Stimulated activated CD8-positive, alpha-beta memory T cell treated with anti-CD3 and anti-CD28 coated beads, Interleukin-12 subunit alpha, Interleukin-12 subunit beta, amount 100 ng/mL, for 1 hour (primary cell): ENCODE measurements at places on chromosomes 2 and 18.

GRCh38 chr2:12127638-12128037 is 381.2 kb downstream of the LPIN1 start:
- no peak for DNase-seq

GRCh38 chr2:71253476-71253875 is 26.6 kb upstream of the PAIP2B start:
- no peak for DNase-seq

GRCh38 chr18:69883781-69884180 is 63.9 kb downstream of the CD226 start:
- DNase-seq, result no peak

DNA sequence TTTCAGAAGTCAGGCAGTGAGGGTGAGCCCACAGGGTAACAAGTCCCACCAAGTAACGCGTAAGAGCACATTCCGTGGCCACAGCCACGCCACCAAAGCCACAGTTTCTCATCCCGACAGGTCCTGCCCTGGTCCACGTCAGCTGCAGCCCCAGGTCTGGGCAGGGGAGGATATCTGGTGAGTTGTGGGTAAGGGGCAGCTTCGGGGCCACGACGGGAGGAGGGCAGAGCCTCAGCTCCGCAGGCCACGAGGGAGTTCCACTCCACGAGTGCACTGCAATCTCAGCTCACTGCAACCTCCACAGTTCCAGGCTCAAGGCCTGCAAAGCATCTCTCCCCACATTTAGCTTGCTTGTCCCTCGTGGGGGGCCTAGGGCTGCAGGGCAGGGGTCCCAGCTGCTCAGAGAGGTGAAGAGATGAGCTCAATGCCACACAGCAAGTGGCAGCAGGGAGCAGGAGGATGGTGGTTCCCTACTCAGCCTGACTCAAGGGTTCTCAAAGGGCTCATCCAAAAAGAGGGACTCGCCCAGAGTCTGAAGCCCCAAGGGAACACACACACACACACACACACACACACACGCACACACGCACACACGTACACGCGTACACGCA is 12.5 kb downstream of the SNORC start:
- DNase-seq, result no peak

DNA sequence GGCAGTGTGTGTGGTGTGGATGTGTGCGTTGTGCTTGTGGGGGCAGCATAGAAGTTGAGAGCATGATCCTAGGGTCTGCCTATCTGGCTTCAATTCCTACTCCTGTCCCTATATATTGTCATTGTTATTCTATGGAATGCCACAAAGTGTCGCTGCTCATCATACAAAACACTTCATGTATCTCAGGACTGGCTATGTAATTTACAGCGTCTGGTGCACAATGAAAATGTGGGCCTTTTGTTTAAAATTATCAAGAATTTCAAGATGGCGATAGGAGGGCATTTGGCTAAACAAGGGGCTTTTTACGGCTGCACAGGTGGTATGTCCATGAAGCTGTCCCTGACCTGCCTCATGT is 3.4 kb downstream of the SERPINB2 start:
- no peak for DNase-seq

- DNase-seq, result no peak
These were observed 341.7 kb upstream of the ZNF804A start for GRCh38 chr2:184256611-184257010.

GRCh38 chr2:99380376-99381010 is 43.3 kb downstream of the EIF5B start:
- DNase-seq, result no peak

GRCh38 chr18:59885579-59886163 is 14.1 kb upstream of the PMAIP1 start:
- no peak for DNase-seq

- no peak for DNase-seq
These were observed 244.9 kb downstream of the HDAC4 start for GRCh38 chr2:239155806-239156480.

DNA sequence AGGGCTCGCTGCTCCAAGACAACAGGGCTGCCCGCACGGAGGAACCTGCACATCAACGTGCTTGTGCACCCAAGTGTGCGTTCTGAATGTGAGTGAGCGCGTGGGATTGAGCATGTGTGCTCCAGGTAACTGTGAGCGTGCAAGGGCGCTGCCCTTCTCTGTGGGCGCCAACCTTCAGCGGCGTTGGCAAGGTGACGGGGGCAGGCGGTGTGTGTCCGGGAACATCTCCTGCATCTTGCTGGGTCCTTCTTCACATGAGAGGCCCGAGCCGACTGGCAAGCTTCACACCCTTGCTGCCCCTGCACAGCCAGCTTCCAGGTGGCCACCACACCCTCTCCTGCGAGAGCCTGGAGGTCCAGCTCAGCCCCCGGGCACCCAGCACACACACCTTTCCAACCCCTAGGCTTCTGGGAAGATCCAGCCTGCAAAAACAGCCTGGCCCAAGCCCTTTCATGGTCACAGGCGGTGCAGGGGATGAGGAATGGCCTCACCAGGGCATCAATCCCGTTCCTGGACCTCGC is 220.9 kb downstream of the HDAC4 start:
- DNase-seq, result no peak

GRCh38 chr2:43412114-43412753 is 183.6 kb downstream of the THADA start:
- no peak for DNase-seq

DNA sequence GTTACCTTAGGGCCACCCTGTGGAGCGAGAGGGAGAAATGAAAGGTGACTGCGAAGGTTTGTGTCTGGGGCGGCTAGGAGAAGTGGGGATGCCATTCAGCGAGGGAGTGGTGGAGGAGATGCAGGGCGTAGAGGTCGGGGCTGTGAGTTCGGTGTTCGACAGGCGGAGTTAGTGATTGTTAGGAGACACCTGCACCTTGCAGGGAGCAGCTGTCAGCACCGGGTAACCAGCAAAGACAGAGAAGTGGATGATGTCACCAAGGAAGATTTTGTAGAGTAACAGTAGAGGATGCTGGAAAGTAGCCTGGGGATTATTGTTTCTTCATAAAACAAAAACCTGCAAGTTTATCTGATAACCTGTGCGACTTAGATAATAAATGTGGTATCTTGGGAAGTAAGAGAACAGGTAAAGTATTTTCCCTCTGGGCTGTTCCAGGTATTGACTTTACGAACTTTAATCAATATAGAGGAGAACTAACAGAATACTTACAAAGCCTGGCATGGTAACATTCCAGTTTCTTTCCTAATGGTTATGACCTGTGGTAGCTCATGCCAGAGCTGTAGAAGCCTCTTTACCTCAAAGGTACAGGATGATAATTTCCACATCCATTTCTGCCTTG is 63.8 kb downstream of the SPTBN1 start:
- no peak for DNase-seq

DNA sequence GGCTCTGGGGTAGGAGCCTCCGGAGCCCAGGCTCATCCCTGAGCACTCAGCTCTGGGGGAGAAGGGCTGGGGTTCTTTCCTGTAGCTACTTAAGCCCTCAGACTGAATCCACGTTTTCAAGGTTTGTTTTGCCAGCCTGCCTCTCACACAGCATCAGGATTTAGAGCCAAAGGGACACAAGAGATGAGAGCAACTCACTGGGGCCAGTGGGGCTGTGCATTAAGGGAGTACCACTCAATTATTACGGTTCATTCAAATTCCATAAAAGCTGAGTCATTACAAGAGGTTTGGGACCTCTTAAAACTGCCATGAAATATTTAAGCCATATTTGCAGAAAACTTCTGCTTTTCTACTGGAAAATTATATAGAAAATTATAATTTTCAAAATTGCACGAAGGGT is 17.1 kb upstream of the SNED1 start:
- no peak for DNase-seq

- no peak for DNase-seq
These were observed 57.5 kb downstream of the MCFD2 start for GRCh38 chr2:46857871-46858701.

GRCh38 chr18:63365876-63366212 is 1.2 kb downstream of the KDSR start:
- no peak for DNase-seq

GRCh38 chr2:23230885-23231284 is 154.1 kb upstream of the KLHL29 start:
- DNase-seq, result no peak

GRCh38 chr2:45379399-45380087 is 231.5 kb downstream of the SRBD1 start:
- DNase-seq, result no peak

DNA sequence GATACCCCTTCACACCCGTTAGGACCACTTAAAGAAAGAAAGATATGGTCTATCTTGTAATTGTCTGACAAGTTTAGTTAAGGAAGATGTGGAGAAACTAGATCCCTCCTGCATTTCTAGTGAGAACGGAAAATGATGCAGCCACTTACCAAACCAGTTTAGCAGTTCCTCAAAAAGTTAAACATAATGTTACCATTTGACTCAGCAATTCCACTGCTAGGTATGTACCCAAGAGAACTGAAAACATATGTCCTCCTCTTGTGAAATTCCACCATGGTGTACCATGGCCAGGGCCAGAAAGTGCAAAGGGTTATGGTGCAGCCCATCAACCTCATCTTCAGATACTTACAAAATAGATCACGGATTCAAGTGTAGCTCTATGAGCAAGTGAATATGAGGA is 79.0 kb upstream of the ID2 start:
- no peak for DNase-seq

GRCh38 chr2:16240402-16240801 is 300.1 kb downstream of the MYCN start:
- no peak for DNase-seq

DNA sequence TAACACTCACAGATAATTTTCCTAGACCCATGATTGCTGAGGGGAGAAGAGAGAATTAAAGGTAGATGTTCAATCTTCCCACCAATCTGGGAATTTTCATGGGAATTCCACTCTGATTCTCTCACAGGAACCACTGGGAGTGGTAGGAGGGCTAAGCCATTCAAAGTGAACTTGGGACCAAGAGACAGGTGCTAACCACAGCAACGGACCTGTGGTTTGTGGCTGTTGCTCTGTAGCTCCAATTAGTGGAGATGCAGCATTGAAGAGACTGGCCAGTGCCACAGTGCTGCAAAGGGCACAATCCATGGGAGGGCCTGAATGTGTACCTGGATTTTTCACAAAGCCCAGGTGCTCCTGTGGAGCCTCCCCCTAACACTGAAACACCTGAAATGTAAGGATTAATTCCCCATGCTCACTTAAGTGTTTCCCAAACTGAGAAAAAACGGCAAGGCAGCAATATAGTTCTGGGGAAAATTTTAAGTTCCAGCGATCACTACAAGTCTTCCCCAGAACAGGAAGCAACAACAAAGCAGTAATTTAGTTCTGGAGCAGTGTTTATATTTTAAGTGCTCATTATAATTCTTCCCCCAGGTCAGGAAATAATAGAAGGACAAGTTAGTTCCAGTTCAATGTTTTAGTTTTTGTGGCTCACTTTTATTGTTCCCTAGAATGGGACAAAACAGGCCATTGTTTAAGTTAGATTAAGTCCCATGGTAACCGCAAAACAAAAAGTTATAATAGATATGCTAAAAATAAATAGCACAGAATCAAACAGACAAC is 1045.8 kb downstream of the CNTNAP5 start:
- no peak for DNase-seq

DNA sequence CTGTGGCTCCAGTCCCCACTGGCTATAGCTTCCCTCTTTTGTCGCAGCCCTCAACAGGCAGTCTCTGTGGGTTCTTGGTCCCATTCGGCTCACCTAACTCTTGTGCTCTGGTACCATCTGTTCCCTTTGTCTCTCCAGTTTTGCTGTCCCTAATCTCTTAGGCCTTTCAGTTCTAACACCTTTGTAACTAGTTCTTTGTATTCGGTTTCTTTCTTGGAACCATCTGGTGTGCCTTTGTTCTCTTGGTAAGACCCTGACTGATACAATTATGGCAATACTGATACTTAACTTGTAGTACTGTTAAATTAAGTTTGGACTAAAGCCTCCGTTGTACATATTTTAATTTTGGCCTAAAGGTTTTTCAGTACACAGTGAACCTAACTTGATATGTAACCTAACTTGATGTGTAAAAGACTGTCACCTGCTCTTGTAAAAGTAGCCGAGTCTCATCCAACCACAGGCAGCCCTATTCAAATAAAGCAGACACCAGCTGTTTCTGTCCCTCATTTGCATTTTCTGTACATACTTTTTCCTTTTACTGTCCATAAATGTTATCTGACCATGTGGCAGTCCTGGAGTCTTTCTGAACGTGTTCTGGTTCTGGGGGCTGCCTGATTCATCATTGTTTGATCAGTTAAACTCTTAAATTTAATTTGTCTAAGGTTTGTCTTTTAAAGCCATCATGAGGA is 4.8 kb upstream of the MRPL44 start:
- no peak for DNase-seq

- DNase-seq, result no peak
These were observed 165.2 kb downstream of the DYSF start for GRCh38 chr2:71618327-71619113.

DNA sequence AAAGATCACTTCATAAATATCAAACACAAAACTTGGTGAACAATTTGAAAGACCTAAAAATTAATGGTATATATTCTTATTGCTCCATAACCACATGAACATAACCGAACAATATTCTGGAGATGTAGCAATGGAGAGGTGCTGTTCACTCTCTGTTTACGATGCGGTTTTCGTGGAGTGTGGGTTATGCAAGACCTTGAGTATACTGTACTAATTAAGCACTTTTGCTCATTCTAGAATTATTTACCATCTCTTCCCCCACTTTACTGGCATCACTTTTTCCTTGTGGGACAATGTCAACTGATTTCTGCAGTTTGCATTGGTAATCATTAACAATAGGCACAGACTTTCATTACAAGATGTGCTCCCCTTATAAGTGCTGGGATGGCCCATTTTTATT is 97.6 kb downstream of the RAPH1 start:
- DNase-seq, result no peak

GRCh38 chr2:5319493-5319892 is 372.7 kb upstream of the SOX11 start:
- no peak for DNase-seq

DNA sequence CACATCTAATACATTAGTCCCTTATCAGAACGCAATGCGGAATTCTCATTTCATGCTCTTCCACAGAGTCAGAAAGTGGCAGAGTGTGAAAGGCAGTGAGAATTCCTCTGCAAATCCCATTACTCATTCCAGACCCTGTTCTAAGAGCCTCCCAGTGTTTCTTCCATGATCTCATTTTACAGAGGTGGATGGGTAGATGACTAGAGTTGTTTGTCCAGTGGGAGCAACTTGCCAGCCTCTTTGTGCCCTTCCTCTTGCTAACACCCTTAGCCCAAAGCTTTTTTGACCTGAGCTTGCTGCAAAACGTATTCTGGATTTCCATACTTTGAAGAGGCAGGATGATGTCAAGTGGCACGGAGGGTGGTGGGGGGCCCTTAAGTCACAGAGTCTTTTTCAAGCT is 467.7 kb upstream of the RGPD4 start:
- no peak for DNase-seq

GRCh38 chr2:231642631-231643494 is 50.2 kb downstream of the TEX44 start:
- DNase-seq, result peak; percentile 39

- no peak for DNase-seq
These were observed 3.7 kb upstream of the GKN1 start for GRCh38 chr2:68970566-68971265.

- DNase-seq, result no peak
These were observed 21.0 kb downstream of the C1QL2 start for GRCh38 chr2:119137502-119137901.

- no peak for DNase-seq
These were observed 1.9 kb downstream of the PIEZO2 start for GRCh38 chr18:11147371-11147951.

GRCh38 chr2:170770606-170771420 is 635 bp downstream of the ERICH2 start:
- DNase-seq, result peak; percentile 27
